ENCODE measurements at places on chromosomes 6 and 20. TPM values are rescaled to one million over a fixed set of nuclear protein-coding genes. Genes with fewer than 3 reads are reported as not detected.

- no peak for DNase-seq
Measured at GRCh38 chr6:169656546-169657283, 45.1 kb downstream of the WDR27 start.

GRCh38 chr20:24949756-24950127 is 673 bp downstream of the CST7 start:
- DNase-seq, result peak; percentile 81

- DNase-seq, result no peak
Measured at GRCh38 chr20:16036331-16036730, 536.9 kb downstream of the KIF16B start.

DNA sequence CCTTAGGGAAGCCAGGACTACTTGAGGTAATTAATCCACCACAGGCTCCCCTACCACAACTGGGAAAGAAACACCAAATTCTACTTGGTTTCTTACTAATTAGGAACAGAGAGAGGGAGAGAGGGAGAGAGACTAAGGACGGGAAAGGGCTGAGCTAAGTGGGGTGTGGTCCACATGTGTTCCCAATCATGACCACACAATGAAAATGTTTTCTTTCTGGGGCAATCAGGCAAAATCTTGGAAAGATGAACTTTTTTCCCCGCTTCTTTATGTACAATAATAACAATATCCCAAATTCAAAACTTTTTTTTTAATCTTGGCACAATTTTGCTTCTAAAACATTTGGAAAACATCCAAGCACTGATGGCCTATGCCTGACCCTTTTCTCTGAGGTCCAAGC is 734.4 kb downstream of the MAFB start:
- no peak for DNase-seq

Gene LY6G5C
- 7.1 TPM for total RNA-seq

DNA sequence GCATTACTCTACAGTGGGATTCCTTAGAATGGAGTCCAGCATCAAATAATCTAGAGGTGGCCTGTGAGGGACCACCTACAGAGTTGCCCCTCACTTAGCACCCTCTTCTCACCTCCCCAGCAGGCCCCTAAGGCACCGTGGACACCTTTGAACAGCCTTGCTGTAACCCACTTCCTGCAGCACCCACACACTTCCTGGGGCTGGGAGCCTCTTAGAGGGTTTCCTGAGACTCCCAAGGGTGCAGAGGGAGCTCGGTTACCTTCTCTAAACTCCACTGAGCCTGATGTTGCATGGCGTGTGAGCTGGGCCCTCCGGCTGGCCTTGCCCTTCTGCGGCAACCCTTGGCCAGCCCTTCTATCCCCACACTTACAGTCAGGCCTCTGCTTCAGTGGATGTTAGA is 7.3 kb upstream of the SIRPG start:
- peak; percentile 84 for DNase-seq

DNA sequence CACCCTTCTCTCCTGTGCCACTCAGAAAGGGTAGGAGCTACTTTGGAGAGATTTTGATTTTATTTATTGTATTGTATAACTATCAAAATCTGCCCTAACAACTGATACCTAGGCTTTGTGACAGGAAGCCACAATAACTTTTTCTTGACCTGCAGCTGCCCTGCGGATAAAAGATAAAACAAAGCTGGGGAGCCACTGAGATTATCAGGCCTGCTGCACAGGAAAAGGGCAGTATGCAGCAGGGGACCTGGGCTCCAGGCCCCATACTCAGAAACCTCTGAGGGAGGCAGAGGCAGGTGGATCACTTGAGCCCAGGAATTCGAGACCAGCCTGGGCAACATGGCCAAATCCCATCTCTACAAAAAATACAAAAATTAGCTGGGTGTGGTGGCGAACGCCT is 980 bp upstream of the SNX21 start:
- DNase-seq, result no peak

DNA sequence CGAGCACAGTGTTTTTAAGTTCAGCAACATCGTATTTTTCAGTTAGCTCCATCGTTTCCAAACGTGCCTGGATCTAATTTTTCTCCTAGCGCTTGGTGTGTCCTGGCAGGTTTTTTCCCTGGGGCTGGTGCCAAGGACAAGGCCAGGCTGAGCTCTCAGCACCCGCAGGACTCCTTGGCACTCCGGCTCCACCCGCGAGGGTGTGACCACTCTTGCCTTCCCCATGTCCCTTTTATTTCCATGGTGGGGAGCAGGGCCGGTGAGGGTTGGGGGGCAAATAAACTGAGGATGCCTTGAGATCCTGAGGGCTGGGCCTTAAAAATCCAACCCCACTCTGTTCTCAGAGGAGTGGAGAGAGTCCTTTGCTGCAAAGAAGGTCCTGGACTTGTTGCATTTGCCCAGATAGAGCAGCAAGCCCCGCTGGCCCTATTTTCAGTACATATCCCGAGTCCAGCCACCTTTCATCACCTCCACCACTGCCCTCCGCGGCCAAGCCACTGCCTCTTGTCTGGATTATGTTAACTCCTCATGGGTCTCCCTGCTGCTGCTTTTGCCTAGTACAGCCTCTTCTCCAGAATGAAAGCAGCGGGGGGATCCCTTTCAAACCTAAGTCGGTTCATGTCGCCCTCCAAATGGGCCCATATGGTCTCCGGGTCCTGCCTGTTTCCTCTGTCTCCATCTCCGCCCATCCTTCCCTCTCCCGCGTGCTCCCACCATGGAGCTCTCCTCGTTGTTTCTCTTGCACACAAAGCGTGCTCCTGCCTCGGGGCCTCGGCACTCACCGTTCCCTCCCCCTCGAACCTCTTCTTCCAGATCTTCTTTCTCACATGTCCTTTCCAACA is 4.5 kb upstream of the RAB44 start:
- peak; percentile 62 for DNase-seq

Gene KCNK15
- 0.17 TPM for total RNA-seq

Gene FLRT3
- total RNA-seq, result 0.26 TPM

- no peak for DNase-seq
Measured at GRCh38 chr6:18513253-18513798, 126.2 kb downstream of the RNF144B start.

Gene TFAP2A
- not detected for total RNA-seq

DNA sequence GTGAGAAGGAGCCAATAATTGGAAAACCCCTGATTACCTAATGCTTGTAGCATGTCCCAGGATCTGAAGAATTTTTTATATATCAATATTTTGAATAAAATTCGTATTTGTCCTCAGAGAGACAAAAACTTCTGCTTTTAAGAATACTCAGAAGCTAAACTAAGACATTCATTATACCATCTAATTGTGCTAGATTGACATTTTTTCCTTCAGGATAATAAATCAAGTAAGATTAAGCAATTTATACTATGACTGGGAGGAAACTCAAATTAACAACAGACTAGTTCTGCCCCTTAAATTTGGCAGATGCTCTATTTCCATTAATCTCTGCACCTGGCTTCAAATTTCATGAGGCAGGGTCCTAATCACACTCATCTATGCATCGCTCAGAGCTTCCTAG is 291.4 kb downstream of the PLCB1 start:
- no peak for DNase-seq

GRCh38 chr20:62493253-62493885 is 17.6 kb upstream of the GATA5 start:
- no peak for DNase-seq

GRCh38 chr6:17278289-17279063 is 2.7 kb upstream of the RBM24 start:
- DNase-seq, result no peak

DNA sequence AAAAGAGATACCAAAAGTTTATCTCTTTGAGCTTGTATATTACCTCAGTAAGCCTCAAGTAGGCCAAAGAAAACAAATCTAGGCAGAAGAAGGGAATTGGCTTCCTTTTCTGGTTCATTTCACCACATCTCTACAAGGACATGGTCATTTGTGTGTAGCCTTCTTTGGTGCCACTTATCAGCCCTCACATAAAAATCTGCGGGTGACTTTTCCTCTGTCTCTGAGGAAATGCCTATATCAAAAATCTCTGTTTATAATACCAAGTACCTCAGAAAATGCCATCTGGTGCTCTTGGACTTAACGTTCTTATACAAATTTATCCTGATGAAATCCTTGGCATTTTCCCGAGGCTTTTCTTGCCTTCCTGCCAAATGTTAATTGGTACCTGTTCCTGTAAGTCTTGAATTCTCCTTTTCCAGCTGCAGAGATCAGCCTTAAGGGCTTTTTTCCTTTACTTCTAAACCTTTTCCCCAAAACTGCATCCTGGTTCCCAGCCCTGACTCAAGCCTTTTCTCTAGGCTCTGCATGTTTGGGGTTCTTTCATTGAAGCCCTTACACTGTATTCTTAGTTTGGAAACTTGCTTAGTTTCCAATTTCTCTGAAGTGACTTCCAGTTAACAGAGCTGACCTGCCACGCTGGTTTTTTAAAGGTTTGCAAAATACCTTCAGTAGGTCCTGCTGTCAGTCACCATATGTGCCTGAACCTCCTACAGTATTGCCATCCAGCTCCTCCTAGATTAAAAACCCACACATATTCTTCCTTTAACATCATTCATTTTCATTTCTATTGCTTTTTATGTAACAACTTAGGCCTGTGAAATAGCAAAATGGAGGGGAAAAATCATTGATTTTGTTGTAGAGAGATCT is 191.2 kb upstream of the PREP start:
- no peak for DNase-seq

Gene EEF1A2
- 1.4 TPM for total RNA-seq

DNA sequence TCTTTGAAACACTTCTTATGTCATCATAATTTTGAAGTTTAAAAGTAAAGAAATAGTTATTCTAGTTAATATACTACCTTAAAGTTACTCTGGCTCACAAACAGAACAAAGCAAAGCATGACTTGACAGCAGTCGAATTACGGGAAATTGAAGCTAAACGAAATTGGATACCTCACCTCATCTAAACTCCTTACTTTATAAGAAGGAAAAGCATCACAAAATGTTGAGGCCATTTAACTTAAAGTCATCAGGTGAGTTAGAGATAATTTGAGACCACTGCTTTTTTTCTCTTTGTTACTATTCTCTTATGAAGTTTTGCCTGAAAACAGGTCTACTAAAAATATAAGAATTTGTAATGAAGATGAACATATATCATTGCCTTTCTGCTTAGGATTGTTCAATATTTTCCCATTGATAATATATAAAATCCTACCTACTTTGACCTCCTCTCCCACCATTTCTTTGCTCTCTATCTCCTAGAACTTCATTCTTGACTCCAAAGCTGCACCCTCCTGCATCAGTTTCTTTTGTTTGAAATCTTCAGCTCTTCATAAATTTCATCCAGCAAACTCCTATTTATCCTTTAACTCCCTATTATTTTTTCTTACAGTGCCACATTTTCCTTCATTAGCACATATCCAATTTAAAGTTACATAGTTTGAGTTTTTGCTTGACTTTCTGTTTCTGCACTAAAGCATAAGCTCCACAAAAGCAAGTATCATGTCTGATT is 510.7 kb upstream of the ZNF337 start:
- DNase-seq, result no peak

GRCh38 chr6:140051521-140052512 is 677.4 kb upstream of the CITED2 start:
- no peak for DNase-seq

DNA sequence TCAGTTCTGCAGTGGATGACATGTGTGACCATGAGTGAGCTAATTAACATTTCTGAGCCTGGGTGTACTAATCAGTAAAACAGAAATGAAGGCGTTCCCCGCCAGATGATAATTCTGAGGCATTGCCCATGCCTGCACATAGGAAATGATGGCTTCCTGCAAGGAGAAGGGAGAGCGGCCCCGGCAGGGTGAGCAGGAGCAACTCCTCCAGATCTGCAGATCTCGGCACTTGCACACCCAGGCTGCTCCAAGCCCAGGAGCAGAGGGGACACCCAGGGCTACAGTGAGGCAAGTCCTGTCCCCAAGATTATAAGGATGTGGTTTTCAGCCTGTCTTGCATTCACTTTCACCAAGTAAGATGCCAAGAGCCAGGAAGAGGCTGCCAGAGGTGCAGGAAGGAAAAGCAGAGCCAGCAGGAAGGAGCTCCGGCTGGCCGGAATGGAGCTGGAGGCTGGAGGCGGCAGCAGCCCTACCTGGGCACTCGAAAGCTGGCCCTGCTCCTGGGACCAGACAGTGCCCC is 177.5 kb upstream of the CST7 start:
- peak; percentile 69 for DNase-seq

Gene OLIG3
- total RNA-seq, result not detected

DNA sequence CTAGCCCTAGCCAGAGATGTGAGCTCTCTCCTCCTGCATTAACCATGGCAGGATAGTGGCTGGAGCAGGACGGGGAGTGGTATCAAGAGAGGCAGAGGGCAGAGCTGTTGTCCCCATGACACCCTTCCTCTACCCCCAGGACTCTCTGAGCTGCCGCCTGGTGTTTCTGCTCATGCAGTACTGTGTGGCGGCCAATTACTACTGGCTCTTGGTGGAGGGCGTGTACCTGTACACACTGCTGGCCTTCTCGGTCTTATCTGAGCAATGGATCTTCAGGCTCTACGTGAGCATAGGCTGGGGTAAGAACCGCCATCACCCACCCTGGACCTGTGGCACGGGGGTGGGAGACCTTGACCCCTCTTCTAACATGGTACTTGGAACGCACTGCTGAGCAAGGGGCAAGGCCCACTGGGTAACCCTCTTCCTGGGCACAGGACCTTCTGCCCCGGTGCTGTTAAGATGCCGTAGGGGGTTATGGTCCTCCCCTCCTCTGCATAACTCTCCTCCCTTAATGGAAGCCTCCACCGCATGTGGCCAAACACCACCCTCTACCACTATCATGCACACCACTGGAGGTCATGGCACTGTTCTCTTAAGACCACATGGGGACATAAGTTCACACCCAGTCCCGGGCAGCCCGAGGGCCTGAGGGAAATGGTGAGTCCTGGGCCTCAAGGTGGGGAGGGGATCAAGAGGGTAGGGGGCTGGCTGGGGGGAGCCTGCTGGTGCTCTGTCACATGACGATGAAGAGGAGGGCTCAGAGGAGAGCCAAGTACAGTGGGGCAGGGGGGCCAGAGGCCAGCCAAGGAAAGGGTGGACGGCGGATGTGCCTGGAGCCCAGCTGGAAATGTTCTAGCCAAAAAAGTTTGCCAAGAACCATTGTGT is 25.1 kb downstream of the GLP1R start:
- peak; percentile 58 for DNase-seq

- DNase-seq, result no peak
Measured at GRCh38 chr6:43753570-43754183, 16.3 kb upstream of the VEGFA start.

GRCh38 chr6:111722179-111722731 is 116.6 kb upstream of the TRAF3IP2 start:
- DNase-seq, result no peak

DNA sequence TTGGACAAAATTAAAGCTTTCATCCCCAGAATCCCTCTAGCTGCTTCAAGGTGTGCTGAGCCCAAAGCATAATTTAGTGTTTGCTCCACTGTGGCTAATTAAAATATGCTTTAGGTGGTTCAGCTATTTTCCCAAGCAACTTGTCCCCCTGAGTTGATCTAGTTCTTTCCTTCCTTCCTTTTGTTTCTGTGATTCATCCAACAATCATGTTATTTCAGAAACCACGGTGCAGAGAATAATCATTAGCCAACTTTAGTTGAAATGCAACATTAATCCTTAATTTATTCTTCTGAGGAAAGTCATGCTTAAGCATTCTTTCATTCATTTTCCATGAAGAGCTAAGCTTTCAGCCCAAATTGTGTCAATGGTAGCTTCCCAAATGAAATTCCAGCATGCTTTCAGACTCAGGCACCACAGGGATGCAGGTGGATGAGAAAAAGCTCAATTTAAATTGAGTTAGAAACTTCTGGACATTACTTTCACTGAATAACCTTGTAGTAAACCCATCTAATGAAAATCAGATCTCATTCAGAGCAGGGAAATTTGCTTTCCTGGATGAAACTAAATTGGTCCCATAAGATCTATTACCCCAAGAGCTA is 209.0 kb upstream of the NT5E start:
- DNase-seq, result no peak

Gene BNIP5
- total RNA-seq, result not detected

GRCh38 chr6:135439549-135439948 is 58.0 kb downstream of the AHI1 start:
- no peak for DNase-seq

Gene FILIP1
- total RNA-seq, result 0.51 TPM

Gene ECT2L
- total RNA-seq, result not detected
